Liver (tissue), 10 donors: ENCODE measurements at places on chromosomes 5 and 9. TPM values are rescaled to one million over a fixed set of nuclear protein-coding genes. Genes with fewer than 3 reads are reported as not detected.

Gene GMCL2
- not detected for polyA plus RNA-seq

GRCh38 chr5:126651013-126651577, 50.3 kb downstream of the PHAX start:
- no peak for DNase-seq

Gene RAPGEF6
- 1.7 TPM for polyA plus RNA-seq

Gene SLC46A2
- polyA plus RNA-seq: 0.01 TPM
